ELF-1 (cell line): ENCODE measurements at places on chromosomes 11 and 22.

DNA sequence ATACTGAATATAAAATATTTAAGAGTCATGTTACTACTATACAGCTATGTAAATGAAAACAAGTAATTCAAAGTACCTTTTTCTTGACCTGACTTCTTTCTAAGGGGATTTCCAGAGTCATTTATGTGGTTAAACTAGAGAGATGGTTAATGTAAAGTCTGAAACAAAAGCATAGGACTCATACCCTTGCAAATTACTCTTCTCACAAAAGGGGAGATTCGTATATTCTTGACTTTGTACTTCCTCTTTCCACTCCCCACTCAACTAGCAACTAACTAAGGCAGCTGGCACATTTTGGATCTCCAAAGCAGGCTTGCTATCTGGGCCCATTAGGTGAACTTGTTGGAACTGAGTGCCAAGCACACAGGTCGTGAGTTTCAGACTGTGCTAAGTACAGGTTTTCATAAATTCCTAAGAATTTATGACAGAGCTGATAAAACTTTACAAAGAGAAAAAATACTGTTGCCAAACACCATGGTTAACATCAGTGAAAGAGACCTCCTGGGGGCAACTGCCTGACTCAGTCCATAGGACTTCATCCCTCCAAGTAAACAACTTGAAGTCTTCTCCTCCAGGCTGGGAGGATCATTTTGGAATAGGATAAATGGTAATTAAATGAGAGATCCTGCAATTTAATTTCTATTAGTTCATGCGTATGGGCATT lies 77.0 kb upstream of the DDI1 start:
- DNase-seq: no peak

GRCh38 chr11:127471662-127472061 lies 471.1 kb upstream of the KIRREL3 start:
- DNase-seq: no peak

GRCh38 chr11:62141111-62142042 lies 17.6 kb downstream of the INCENP start:
- DNase-seq: no peak

DNA sequence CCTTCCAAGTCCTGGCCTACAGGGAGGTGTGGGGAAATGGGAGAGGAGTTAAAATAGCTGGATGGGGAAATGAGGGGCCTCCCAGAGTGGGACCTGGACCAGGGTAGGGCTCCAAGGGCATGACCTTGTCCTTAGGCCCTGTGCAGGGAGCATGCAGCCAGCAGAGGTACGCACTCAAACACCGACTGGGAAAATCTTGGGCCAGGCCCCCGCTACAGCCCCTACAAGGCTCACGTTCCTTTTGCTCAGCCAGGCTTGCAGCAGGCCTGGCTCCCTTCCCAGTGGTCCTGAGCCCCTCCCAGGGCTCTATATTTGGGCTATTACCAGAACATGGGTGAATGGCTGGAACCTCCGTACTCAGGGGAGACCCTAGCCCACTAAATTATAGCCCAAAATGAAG lies 31.3 kb downstream of the LMO1 start:
- no peak for DNase-seq
